ENCODE measurements at places on chromosomes 4 and X. TPM values are rescaled to one million over a fixed set of nuclear protein-coding genes. Genes with fewer than 3 reads are reported as not detected.

APBB2 gene
- 91.2 TPM for total RNA-seq

VCX gene
- total RNA-seq: not detected

FRMD7 gene
- total RNA-seq: not detected

MGAT4D gene
- not detected for total RNA-seq

UGT2A1 gene
- not detected for total RNA-seq

TNMD gene
- total RNA-seq: not detected

NDNF gene
- under 0.01 TPM for total RNA-seq

NAAA gene
- total RNA-seq: 9.1 TPM

GRK4 gene
- 6.3 TPM for total RNA-seq

ZNF711 gene
- 0.33 TPM for total RNA-seq

SCML1 gene
- total RNA-seq: 18.5 TPM

H2BW2 gene
- total RNA-seq: not detected

LONRF3 gene
- total RNA-seq: 0.69 TPM

SPATA4 gene
- total RNA-seq: not detected

KLHL8 gene
- total RNA-seq: 7.2 TPM

CLDN24 gene
- total RNA-seq: not detected

PABPC5 gene
- total RNA-seq: 4.1 TPM

FAM200B gene
- total RNA-seq: 51.6 TPM

HELQ gene
- 18.0 TPM for total RNA-seq

FAM47E gene
- 0.34 TPM for total RNA-seq

PHOX2B gene
- not detected for total RNA-seq

PAGE5 gene
- not detected for total RNA-seq

S100P gene
- not detected for total RNA-seq

PABPC4L gene
- total RNA-seq: not detected

FGD1 gene
- total RNA-seq: 15.9 TPM

UGT2B15 gene
- total RNA-seq: not detected

DRD5 gene
- not detected for total RNA-seq

FGFRL1 gene
- total RNA-seq: 4.3 TPM

COPS4 gene
- 89.3 TPM for total RNA-seq

CCDC158 gene
- total RNA-seq: under 0.01 TPM

TEX13D gene
- not detected for total RNA-seq

All from melanocyte of skin (primary cell).